Esophagus muscularis mucosa (tissue), 4 donors: ENCODE measurements at places on chromosomes 3 and 15. TPM values are rescaled to one million over a fixed set of nuclear protein-coding genes. Genes with fewer than 3 reads are reported as not detected.

GRCh38 chr3:46221938-46222337, 13.8 kb upstream of the CCR1 start:
- peak; percentile 70 for DNase-seq

DNA sequence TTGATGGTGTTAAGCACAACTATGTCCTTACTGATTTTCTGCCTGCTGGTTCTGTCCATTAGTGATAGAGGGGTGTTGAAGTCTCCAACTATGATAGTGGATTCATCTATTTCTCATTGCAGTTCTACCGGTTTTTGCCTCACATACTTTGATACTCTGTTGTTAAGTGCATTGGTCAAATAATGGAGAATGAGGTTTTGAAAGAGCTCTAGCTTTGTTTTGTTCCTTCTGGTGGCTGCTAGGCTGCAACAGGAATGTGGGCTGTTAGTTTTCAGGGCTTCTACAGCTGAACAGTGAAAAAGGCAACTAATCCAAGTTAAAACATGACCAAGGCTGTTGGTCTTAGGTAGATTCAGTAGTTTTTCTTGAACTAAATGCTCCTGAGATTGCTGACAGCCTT, 62.6 kb downstream of the BTD start:
- DNase-seq = no peak

DNA sequence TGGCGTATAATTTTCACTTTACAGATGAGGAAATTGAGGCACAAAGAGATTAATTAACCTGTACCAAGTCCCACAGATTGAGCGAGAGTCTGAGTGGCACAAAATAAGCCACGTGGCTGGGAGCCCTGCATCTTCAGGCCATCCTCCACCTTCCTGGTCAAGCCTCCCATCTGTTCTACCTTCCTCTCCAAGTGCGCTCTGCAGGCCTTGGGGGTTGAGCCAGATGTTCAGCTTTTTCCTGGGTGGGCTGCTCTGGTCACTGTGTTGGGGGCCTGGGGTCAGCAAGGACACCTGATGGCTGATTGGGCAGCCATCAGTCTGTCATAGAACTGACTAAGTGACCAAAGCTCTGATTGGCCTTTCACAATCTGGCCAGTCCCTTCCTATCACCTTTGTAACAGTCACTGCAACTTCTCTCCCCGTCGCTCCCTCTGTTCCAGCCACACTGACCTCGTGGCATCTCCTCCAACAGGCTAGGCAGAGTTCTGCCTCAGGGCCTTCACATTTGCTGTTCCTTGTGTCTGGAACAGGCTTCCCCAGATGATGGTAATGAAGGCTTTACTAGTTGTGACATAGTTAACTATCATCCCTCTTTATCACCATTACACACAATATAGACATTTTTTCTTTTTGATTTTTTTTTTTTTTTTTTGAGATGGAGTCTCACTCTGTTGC, 46.8 kb downstream of the SCN5A start:
- no peak for DNase-seq

DPPA2 gene
- not detected for total RNA-seq

VWA5B2 gene
- total RNA-seq = 0.17 TPM

DNA sequence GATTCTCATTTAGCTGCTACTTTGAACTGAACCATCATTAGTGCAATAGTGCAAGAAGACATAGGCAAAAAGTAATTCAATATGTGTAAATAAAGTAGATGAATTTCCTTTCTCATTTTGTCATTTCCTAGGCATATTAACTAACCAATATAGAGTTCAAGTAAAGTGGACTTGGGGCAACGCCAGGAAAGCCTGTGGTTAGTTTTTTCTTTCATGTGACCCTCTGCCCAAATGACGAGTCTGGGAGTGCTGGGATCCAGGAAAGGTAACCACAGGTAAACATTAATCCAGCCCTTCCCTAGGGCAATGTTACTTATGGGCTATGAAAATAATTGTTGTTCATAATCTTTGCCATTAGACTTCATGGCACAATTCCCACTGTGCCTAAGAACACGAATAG, 181.0 kb downstream of the VPS13C start:
- no peak for DNase-seq

- DNase-seq = no peak
Measured at GRCh38 chr3:137988152-137988551, 21.8 kb upstream of the CLDN18 start.

DNA sequence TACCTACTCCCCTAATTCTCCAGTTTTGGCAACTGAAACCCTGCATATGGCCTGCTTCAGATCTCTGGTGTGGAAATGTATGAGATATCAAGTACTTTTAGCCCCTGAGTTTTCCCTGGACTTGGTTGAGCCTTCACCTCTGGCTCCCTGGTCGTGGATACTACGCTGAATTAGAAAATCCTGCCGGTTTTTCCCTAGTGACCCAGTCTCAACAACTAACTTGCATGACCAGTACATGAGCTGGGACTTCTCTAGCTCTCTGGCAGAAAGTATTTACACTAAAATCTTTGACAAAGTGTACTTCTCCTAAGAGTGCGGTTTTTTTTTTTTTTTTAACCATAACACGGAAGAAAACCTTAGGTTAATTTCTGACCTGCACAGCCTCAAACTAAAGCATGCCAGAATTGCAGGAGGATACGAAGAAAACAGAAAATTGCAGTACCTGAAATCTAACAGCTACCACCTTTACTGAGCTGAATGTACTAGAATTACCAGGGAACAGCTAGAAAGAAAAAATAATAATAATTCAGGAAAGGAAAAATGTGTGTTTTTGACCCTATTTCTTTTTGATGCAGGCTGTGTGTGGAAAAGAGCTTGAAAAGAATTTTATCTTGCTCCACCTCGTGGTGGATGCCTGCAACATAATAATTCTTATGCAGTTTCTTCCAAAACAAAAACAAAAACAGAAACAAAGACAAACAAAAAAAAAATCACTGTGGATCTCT, 165.6 kb downstream of the GMNC start:
- no peak for DNase-seq

GRCh38 chr15:25372298-25372697, 66.5 kb downstream of the UBE3A start:
- DNase-seq = no peak

DNA sequence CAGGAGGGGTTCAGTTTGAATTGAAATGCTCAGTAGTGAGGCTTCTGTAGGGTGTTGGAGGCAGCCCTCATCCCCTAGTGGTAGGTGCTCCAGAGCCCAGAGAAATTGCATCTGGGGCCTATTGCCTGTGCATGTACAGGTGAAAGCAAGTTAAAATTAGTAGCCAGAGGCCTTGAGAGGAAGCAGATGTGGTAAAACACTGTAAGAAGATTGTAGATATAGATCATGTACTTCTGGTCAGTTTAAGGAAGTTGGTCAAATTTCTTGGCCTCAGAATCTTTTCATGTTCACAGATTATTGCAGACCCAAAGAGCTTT, 34.6 kb downstream of the IGSF10 start:
- no peak for DNase-seq

DNA sequence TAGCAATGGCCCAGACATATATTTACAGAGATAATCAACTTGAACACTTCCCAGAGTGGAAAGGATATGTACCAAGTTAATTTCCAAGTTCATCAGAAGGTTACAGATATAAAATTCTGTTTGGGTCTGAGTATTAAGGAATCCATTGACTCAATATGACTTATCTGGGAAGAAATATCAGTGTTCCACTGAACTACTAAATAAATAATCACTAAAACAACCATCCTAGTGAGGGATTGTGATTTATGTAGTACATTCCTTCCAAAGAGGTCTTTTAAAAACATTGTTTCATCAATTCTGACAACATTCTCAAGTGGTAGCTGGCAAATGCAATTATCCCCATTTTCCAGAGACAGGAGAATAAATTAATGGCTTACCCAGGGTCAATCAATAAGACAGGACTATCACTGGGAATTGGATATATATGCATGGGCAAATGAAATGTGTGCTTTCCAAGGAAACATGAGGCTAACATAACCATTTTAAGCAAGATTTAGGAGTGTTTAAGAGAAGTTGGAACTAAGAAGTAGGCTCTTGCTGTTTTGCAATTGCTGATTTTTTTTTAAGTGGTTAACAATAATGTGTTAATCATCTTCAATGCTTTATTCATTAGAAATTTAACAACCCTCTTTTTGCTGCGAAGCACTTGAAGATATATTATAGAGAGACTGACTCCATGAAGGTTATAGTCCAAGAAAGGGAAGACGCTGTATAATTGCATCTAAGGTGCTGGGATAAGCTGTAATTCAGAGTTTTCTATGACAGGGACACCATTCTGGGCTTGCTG, 37.9 kb downstream of the SLC9A9 start:
- DNase-seq = no peak

DNA sequence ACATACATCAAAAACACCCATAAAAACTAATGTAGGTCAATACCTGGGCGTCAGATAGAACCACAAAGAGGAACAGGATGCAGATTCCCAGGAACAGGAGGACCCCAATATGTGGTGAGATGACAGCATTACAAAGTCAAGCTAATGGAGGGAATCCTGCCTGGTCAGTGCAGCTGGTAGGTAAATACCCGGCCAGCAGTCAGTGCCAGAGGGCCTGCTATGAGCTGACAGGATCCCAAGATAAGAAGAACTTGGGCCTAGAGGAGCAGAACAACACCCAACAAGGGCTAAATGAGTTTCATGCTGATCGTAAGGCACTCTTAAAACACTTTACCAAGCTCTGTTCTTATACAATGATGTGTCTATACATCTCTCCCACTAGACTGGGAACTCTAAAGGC, 61.2 kb upstream of the KCNMB2 start:
- DNase-seq = no peak

HACL1 gene
- total RNA-seq = 19.3 TPM

DNA sequence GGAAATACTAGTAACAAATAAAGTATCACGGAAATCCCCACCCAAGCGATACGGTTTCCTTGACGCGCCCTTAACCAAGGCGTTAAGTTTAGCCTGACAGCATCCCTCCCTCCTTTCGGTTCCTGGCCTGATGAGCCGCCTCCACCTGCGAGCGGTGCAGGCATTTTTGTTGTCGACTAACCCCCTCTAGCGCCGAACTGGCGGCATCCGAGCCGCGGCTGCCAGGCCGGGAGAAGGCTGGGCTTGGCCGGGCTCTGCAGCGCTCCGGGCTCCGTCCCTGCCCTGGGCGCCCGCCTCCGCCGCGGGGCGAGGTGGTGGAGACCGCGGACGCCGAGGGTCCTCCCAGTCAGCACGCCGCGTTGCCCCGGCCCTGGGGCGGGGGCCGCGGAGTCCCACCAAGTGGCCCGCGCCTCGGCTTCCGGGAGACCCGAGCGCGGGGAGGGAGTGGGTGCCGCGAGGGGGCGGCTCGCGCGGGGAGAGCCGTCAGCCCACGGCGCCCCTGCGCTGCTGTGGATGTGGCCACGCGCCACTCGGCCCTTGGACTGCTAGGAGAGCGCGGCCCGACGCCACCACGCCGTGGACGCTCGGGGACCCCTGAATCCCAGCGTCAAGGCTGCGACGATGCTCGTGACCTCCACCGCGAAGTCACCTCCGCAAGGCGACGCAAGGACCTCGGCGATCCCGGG, 1.1 kb upstream of the EPHA6 start:
- DNase-seq = no peak

- DNase-seq = no peak
Measured at GRCh38 chr3:77142578-77142977, 102.7 kb downstream of the ROBO2 start.

DNA sequence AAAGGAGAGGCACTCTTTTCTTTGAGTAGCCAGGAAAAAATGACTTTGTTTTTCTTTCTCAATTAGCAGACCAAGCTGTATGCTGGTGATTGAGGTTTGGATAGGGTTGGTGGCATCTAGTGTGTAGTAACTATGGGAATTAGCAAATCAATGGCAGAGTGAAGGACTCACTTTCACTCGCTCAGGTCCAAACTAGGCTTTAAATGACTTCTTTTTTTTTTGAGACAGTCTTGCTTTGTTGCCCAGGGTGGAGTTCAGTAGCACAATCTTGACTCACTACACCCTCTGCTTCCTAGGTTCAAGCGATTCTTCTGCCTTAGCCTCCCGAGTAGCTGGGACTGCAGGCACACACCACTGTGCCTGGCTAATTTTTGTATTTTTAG, 35.9 kb downstream of the PRKCI start:
- no peak for DNase-seq

GOLGA8J gene
- total RNA-seq = not detected

DNA sequence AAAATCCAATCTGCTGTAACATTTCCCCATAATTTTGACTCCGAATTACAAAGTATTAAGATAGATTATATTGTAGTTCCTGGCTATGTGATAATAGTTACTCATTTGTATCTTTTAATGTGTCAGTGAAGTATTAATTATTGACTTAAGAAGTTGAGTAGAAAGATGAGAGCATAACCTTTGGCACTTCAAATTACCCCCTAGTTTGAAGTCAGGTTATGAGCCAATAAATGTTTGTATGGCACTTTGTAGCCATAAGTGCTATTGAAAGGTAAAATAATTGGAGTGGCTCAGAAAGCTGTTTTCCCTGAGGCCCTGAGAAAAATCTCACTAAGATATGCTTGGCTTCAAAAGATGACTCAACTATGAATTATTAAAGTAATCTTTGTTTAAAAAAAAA, 31.0 kb downstream of the IREB2 start:
- DNase-seq = no peak

DNA sequence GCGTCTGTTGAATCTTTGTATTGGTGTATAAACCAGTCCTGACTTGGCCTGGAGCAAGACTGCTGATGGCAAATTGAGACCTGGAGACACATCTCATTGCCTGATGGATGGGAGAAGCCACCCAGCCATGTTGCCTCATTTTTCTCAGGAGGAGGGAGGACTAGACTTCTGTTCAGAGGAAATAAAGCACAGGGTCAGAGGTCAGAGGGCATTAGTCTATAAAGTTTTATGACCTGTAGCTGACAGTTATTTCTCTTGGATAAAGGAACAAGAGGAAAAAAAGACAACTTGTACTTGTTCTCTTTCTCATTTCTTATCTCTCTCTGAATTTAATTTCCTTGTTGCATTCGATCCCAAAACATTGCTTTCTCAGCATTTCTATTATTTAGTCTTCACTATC, 775.9 kb downstream of the SQOR start:
- DNase-seq = no peak

TJP1 gene
- 69.4 TPM for total RNA-seq

GOLGA6L10 gene
- total RNA-seq = 1.3 TPM

- no peak for DNase-seq
Measured at GRCh38 chr3:189369636-189370035, 197.9 kb downstream of the TPRG1 start.

GRCh38 chr3:8743021-8743601, 9.5 kb downstream of the CAV3 start:
- DNase-seq = no peak

DNA sequence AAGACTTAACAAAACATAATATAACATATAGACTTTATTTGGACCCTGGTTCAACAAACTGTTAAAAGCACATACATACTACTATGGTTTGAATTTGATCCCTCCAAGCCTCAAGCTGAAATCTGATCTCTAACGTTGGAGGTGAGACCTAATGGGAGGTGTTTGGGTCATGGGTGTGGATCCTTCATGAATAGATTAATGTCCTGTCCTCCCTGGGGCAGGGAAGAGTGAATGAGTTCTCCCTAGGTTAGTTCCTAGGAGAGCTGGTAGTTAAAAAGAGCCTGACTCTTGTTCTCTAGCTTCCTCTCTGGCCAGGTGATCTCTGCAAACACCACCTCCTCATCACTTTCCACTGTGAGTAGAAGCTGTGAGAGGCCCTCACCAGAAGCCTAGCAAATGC, 36.4 kb downstream of the CLASP2 start:
- DNase-seq = no peak

GPR62 gene
- total RNA-seq = 0.11 TPM

GRCh38 chr3:102156426-102156825, 278.4 kb upstream of the ZPLD1 start:
- no peak for DNase-seq

GRCh38 chr3:188649521-188649920, 495.6 kb downstream of the LPP start:
- DNase-seq = no peak
